ENCODE measurements at places on chromosomes 2 and 18.
A peak's percentile ranks its signal among the peaks of the same experiment; 100 is the strongest.

GRCh38 chr2:111656894-111657293, 227.1 kb downstream of the ANAPC1 start:
- H3K4me3 ChIP-seq, result no peak overlapping the region
- H3K27me3 ChIP-seq, result peaks cover 64% of the 10 kb centered on the region
- no peak overlapping the region for H3K27ac ChIP-seq
- peaks cover 7% of the 10 kb centered on the region for H3K4me1 ChIP-seq

DNA sequence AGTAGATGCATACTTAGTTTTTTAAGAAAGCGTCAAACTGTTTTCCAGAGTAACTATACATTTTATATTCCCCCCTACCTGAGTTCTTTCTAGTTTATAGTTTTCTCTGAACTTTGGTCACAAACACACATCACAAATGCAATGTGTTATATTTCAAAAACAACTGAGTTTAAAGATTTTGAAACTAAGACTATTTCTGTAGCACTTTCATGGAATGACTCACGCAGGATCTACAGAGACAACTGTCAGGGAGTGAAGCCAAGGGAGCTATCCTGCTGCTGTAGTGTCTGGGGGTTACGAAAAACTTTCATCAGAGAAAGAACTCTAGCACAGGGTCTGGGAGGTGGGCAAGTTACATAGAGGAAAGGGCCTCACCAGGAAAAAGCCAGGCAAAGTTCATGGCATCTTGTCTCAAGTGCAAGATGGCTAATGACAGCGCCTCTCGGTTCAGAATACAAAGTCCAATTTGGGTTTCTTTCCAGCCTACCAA, 66.8 kb downstream of the UXS1 start:
- H3K27me3 ChIP-seq, result no peaks in the 10 kb centered on the region
- H3K4me1 ChIP-seq, result peaks cover 23% of the 10 kb centered on the region
- peak overlapping the region; percentile 40 for H3K27ac ChIP-seq

DNA sequence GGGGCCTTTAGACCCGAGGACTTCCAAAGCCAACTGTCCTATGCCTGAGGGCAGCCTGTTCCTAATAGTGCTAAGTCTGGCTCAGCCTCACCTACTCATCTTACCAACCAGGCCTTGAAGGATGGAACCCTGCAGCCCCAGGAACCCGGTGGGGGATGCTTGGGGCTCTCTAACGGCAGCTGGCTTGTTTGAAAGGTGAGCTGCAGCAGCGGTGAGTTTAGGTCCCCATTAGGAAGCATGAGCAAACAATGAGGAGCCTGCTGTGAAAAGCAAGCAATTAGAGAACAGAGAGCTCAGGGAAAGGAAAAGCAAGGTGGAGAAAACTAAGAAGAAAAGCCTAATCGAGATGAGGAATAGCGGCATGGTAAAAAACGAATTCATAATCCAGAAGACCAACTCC, 39.9 kb downstream of the SP110 start:
- peaks cover 75% of the 10 kb centered on the region for H3K36me3 ChIP-seq
- no peaks in the 10 kb centered on the region for H3K27me3 ChIP-seq
- no peak overlapping the region for H3K4me3 ChIP-seq
- H3K27ac ChIP-seq, result no peak overlapping the region
- DNase-seq, result no peak
- no peaks in the 10 kb centered on the region for H3K4me1 ChIP-seq

DNA sequence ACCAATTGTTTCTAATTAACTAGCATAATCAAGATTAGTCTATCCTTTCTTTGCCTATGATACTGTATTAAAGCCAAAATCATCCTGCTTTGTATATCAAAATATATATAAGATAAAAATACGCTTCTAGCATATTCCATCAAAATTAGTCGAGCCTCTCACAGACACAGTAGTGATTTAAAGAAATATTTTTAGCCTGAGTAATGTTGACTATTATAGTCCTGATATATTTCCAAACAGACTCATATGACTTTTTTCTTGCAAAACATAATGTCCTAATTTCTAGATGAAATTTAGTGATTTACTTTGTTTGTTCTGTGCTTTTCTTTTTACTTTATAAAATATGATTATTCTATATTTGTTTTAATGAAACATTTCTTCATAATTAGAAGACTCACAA, 30.9 kb downstream of the FAP start:
- peaks cover 26% of the 10 kb centered on the region for H3K27me3 ChIP-seq
- H3K4me1 ChIP-seq, result no peaks in the 10 kb centered on the region
- no peaks in the 10 kb centered on the region for H3K36me3 ChIP-seq
- H3K27ac ChIP-seq, result no peak overlapping the region

- H3K4me3 ChIP-seq, result no peak overlapping the region
- H3K27ac ChIP-seq, result no peak overlapping the region
- H3K4me1 ChIP-seq, result peaks cover 2% of the 10 kb centered on the region
- H3K27me3 ChIP-seq, result peaks cover 2% of the 10 kb centered on the region
- H3K36me3 ChIP-seq, result no peaks in the 10 kb centered on the region
Measured at GRCh38 chr2:147450661-147451510, 393.9 kb upstream of the ACVR2A start.

DNA sequence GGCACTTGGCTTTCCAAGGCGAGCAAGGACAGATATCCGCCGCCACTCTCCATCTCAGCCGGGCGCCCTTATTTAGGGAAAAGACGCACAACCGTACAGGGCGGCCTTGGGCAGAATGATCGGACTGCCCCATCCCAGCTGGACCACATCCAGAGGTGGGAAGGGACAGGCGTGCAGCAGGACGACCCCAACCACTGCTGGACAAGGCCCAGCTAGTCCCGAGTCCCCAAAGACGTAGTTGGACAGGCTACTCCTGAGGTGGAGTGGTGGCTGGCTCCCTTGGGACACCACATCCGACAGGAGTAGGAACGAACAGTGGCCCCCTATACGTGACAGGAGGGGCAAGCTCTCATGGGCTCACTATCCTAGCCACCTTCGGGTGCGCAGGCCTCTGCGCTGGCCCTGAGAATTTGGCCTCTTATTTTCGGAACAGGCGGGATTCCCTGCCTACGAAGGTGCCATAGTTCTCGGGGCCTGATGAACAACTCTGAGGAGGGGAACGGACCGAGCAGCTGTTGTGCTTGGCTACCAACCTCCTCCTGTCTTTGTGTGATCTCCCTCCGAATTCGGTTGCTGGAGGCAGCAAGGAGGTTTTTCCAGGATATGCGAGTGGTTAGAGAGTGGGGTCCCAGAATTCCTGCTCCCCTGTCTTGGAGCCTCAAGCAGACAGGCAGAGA, 2.3 kb downstream of the FEV start:
- no peak overlapping the region for H3K4me3 ChIP-seq
- no peaks in the 10 kb centered on the region for H3K36me3 ChIP-seq
- peaks cover 83% of the 10 kb centered on the region for H3K27me3 ChIP-seq
- H3K4me1 ChIP-seq, result peaks cover 10% of the 10 kb centered on the region

- H3K27ac ChIP-seq, result no peak overlapping the region
- H3K27me3 ChIP-seq, result no peaks in the 10 kb centered on the region
- no peak for DNase-seq
- H3K36me3 ChIP-seq, result no peaks in the 10 kb centered on the region
Measured at GRCh38 chr2:13572466-13572865, 855.7 kb downstream of the TRIB2 start.

- H3K27me3 ChIP-seq, result no peaks in the 10 kb centered on the region
- H3K27ac ChIP-seq, result no peak overlapping the region
- H3K4me1 ChIP-seq, result no peaks in the 10 kb centered on the region
- DNase-seq, result no peak
Measured at GRCh38 chr2:117502121-117502520, 312.4 kb upstream of the DDX18 start.

GRCh38 chr2:168118733-168119514, 128.5 kb downstream of the STK39 start:
- no peak overlapping the region for H3K27ac ChIP-seq
- H3K27me3 ChIP-seq, result no peaks in the 10 kb centered on the region
- no peak for DNase-seq
- no peaks in the 10 kb centered on the region for H3K4me1 ChIP-seq

DNA sequence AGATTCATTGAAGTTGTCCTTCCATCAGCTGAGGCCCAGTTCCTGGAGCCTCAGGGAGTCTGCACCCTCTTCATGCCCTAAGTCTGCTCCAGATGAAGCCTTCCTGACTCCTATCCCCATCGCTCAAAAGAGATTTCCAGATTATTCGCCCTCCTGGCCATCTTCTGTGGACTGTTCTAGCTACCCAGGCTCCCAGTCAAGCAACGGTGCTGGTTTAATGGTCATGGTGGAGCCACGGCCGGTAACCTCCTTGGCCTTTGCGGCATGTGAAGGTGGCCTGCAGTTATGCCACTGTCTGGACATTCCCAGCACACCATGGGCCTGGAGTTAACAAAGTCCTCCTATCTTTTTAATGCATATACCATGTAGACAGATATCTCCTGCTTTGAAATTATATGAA, 140.1 kb upstream of the ASB18 start:
- no peak overlapping the region for H3K27ac ChIP-seq
- H3K4me1 ChIP-seq, result no peaks in the 10 kb centered on the region
- no peak for DNase-seq
- H3K4me3 ChIP-seq, result no peak overlapping the region

GRCh38 chr2:156779416-156780120, 343.4 kb downstream of the GPD2 start:
- H3K36me3 ChIP-seq, result no peaks in the 10 kb centered on the region
- no peak overlapping the region for H3K27ac ChIP-seq
- no peaks in the 10 kb centered on the region for H3K27me3 ChIP-seq
- H3K4me1 ChIP-seq, result no peaks in the 10 kb centered on the region
- no peak overlapping the region for H3K4me3 ChIP-seq
- no peak for DNase-seq

- no peaks in the 10 kb centered on the region for H3K27me3 ChIP-seq
- peaks cover 22% of the 10 kb centered on the region for H3K36me3 ChIP-seq
- DNase-seq, result no peak
Measured at GRCh38 chr2:3290655-3291054, 87.0 kb downstream of the EIPR1 start.

DNA sequence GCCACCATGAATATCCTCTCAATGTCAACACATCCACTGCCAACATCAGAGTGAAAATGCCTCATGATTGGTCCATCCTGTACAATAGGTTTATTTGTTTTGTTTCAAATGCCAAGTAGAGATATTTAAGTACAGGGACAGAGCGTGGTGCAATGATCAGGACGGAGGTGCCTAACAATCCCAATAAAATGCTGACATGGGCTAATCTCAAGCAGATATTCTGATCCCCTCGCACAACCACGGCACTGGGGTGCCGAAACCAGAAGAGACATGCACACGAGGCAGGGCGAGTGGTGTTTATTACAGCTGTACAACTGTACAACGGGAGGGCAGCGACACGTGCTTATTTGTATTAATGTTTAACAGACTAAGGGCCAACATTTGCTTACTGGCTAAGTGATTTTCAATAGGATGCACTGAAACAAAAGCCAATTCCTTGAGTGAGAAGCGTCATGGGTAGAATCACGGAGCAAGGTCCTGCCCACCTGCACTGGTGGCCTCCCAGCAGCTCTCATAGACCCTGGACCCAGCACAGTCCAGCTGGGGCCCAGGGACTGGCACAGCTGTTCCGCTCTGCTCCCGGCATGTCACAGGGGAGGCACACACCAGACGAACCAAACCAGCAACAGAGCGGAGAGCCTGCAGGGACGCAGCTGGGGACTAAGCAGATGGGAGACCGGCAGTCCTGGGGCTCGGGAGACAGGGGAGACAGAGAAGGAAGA, 101.4 kb downstream of the HDAC4 start:
- peaks cover 3% of the 10 kb centered on the region for H3K36me3 ChIP-seq
- no peak for DNase-seq
- no peaks in the 10 kb centered on the region for H3K27me3 ChIP-seq
